ENCODE measurements at places on chromosomes 4 and X.

GRCh38 chr4:38667085-38667893 is 3.3 kb downstream of the KLF3 start:
- peak; percentile 86 for DNase-seq

GRCh38 chrX:42943051-42943974 is 165.3 kb upstream of the PPP1R2C start:
- no peak for DNase-seq

GRCh38 chr4:3283916-3284315 is 8.9 kb upstream of the RGS12 start:
- DNase-seq: no peak

DNA sequence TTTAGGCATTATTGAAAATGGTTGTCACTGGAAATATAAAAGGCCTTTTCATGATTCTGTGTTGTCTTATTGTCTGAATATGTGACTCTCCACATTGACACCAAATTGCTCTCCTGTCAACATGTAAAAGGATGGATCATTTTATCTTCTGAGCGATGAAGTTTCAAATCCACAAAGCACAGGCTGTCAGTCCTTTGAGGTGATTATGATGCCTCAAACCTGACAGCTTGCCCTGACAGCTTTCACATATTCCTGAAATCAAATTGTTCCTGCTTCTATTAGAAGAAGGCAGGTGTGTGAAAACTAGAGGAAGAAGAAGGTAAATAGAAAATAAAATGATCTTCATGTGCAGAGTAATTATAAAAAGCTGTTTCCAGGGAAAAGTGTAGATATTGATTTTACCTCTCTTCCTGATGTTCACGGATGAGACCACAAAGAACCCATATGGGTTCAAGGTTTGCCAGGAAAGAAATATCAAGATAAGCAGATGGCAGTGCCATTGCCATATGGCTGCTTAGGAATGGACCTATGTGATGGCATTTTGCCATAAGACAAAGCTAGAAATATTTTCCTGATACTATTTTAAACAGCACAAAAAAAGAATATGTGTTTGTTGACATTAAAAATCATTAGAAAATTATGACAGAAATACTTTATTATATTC is 1006.3 kb upstream of the AGA start:
- DNase-seq: no peak

DNA sequence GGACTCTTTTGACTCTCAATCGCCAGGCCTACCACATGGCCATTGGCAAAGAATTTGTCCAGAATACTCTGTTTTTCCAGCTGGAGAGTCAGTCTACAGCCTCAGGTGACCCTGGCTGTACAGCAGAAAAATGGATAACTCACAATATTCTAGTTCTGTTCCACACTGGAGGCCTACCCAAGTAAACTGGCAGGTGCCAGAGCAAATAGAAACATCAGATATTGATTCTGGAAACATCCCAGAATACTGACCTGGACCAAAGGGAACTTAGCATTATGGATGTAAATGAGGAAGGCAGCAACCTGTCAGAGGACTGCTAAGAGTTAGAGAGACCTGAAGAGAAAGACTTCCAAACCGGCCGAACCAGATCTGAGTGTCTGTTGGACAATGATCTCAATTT is 147.9 kb upstream of the SMAD1 start:
- DNase-seq: no peak

GRCh38 chrX:134999469-134999868 is 8.7 kb downstream of the SMIM10 start:
- DNase-seq: no peak

GRCh38 chrX:150958177-150958576 is 25.0 kb upstream of the HMGB3 start:
- peak; percentile 6 for DNase-seq

GRCh38 chr4:184309241-184310170 is 91.8 kb upstream of the ENPP6 start:
- no peak for DNase-seq

Measured in anterior cingulate cortex (tissue), 58 donors.